ENCODE measurements at places on chromosomes 1 and 21.

GRCh38 chr1:219235903-219236481, 62.3 kb downstream of the LYPLAL1 start:
- DNase-seq, result no peak

- peak; percentile 43 for DNase-seq
These were observed 3.2 kb downstream of the SLC25A33 start for GRCh38 chr1:9542430-9542829.

GRCh38 chr1:197367627-197368026, 99.6 kb downstream of the CRB1 start:
- DNase-seq, result peak; percentile 77

DNA sequence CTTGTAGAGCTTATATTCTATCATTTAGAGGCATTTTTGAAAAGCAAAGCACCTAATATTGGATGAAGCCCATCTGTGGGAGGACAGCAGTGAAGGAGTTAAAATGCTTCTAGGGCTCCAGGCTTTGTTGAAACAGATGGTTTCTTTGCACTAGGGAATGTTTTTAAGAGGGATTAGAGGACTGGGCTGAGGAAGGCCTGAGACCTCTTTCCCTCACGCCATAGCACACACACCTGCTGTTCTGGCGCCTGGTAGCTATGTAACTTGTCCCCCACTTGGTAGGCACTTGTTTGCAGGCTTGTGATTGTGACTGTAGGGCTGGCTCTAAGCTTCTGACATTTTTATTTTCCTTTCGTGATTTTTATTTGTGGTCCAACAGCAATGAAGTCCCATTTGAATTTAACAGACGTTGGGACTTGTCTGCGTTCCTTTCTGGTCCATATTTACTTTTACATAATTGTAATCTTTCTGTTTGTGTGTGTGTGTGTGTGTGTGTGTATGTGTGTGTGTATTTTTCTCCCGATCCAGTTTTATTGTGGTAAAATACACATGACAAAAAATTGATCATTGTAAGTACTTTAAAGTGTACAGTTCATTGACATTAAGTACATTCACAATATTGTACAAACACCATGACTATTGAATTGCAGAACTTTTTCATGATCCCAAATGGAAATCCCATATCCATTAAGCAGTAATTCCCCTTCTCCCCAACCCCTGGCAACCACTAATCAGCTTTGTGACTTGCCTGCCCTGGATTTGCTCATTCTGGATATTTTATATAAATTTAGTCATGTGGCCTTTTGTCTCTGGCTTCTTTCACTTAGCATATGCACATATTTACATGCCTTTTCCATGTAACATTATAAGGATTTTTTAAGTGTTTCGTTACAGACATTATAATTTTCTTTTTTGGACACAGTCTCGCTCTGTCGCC, 33.5 kb upstream of the MACF1 start:
- peak; percentile 69 for DNase-seq

DNA sequence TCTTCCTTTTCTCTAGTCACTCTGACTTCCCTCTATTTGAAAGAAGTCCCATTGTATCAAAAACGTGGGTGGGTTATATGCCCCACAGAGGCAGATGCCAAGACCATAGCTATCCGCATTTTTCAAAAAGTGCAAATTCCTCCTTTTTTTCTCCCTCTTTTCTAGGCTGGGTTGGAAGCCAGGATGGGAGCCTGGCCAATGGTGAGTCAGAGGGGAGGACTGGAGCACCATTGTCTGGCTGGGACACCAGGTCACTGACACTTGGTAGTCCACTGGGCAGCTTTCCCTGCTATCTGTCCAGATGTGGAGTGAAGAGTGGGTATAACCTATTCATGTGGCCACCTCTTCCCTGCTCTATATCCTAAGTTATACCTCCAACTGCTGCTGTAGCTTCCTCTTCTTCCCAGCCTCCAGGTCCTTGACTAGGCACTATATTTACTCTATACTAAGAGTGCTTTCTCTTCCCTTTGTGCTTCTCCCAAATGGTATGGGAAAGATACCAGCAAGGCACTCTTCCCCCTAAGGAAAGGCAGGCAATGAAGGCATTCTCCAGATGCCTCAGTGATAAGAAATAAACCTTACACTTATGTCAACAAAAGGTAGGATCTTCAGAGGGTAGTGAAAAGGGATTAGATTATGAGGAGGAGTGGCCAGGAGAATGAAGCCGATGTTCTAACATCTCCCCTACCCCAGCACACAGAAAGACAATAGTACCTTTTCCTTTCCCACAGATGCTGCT, 12.9 kb downstream of the PI4KB start:
- no peak for DNase-seq
